ENCODE measurements at places on chromosomes 1 and 21.

DNA sequence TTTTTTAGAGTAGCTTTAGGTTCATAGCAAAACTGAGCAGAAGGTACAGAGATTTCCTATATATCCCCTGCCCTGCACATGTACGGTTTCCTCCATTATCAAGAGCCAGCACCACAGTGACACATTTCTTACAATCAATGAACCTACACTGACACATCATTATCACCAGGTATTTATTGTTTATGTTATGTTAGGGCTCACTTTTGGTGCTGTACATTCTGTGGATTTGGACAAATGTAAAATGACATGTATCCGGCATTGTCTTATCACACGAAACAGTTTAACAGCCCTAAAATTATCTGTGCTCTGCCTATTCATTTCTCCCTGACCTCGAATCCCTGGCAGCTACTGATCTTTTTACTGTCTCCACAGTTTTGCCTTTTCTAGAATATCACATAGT is 93.7 kb upstream of the DPH5 start:
- no peak for DNase-seq

DNA sequence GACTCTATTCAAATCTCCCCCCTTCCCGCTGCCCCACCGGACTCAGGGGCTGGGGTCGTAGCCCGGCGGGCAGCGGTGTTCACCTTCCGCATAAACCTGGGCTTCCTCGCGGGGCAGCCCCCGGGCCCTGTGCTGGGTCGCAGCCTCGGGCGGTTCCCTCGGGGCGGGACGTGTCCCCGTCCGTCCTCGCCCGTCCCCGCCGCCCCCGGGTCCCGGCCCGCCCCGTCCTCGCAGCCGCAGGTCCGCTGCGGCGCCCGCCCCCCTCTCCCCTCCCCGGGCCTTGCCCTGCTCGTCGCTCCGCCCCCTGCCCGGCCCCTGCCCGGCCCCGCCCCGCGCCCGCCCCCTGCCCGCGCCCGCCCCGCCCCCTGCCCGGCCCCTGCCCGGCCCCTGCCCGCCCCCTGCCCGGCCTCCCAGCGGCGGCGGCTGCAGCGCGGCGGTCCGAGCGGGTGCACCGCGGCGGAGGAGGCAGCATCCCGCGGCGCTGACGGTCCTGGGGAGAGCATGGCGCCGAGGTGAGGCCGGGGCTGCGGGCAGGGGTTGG is at the start of gene COL18A1:
TSS of gene COL18A1 (plus strand) at position 436 of the 541 bp plus-strand sequence. CDS start at position 502, 66 bp downstream.
- DNase-seq: no peak

- no peak for DNase-seq
These were observed 168.4 kb downstream of the RERE start for GRCh38 chr1:8649027-8649426.

GRCh38 chr21:25961042-25961441 is 209.5 kb downstream of the APP start:
- no peak for DNase-seq

DNA sequence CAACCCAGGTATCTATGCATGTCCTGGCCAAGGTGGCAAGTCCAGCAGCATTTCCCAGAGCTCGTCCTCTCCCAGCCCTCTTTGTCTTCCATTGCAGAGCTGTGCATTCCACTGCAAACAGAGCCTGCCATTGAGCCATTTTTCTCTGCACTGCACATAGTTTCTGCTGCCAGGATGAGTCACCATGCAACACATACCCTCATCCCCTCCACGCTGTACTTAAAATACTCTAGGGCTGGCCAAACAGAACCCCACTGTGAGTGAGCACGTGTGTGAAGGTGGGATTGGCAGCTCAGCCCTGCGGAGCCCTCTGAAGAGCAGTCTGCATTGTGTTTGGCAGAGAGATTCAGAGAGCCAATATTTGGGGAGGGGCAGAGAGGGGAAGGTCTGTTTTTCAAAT is 3.9 kb upstream of the ATP1B1 start:
- no peak for DNase-seq

DNA sequence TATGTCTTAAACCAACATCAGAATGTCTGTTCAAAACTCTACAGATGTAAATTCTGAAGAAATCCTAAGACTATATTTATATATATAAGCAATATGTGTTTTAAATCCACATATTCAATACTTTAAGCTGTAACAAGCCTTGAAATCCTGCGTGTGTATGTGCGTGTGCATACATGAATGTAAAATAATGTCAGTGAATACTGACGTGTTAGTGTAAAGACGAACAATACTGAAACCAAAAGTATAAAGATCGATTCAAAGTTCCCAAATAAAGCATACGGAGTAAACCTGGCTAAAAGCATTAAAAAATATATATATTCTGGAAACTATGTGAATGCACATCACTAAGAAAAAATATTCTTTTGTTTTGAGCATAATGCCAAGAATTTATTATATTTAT is 668.6 kb upstream of the NCAM2 start:
- DNase-seq: no peak

GRCh38 chr1:41500378-41500777 is 15.9 kb upstream of the EDN2 start:
- DNase-seq: no peak

- no peak for DNase-seq
These were observed 22.9 kb upstream of the LMO4 start for GRCh38 chr1:87305762-87306161.

DNA sequence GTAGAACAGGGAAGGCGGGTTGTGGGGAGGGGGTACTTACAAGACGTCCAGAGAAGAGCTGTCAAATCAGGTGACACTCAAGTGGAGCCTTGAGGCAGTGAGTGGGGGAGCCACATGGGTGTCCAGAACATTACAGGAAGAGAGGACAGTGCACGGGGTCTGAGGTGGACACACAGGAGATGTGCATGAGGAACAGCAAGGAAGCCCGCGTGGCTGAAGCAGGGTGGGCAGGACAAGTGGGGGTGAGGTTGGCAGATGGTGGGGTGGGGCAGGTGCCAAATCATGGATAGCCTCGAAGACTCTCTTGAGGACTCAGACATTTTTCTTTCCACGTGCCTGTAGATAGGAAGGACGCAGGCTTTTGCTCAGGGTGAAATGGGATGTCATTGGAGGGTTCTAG is 921 bp downstream of the SMPDL3B start:
- DNase-seq: no peak

DNA sequence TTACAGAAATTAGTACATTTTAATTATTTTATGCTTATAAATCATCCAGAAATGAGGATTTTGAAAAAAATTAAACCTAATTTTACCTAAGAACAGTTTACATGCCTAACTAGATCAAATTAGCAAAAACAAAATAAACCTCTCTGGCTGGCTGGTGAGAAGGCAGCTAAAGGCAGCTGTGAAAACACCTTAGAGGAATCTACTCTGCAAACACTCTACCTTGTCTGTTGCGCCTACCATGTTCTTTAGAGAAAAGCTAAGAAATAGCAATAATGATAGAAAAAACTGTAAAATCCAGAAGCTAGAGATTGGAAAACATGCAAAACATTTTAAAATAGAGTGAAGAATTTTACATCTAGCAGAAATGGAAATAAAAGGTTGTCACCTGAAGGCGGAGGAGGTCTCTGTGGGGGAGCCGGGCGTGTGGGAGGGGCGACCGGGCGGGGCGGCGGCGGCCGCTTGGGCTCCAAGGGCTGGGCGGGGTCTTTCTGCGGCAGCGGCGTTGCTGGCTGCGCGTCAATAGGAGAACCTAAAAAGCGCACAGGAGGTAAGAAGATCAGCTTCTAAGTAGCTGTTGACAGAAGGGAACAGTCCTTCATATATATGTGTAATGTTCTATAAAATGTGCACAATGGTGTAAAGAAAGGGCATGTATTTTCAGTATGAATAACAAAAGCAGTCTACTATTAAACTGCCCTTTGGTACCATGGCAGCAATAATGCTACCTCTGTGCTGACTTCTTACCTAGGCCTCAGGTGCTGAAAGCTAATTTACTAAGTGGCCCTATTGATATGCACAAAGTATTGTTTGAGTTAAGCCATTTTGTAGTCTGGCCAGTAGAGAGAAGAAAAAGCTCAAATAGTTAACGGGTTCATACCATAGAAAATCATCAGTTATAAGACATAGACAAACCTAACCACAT is 33.3 kb upstream of the CFAP298 start:
- no peak for DNase-seq

DNA sequence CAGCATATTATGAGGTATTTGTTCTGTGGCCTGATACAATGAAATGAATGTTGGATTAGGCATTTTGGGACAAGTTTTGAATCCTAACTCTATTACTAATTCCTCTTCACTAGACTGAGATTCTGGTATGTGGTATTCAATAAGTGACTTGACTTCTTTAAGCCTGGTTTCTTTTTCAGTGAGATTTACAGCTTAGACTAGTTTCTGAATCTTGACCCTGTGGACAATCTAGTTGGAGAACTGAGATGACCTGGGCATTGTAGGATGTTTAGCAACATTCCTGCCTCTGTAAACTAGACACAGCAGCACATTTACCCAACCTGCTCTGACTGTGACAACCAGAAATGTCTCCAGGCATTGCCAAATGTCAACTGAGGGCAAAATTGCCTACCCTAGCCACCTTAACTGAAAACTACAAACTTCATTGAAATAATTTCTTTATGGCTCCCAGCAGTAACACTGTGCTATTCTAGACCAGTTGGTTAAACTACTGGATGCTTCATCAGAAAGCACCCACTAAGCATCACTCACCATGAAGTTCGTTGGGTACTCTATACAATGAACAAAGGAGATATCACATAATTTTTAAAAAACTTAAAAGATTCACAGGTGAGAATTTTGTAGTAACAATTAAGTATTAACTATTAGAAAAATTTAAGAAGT is 16.8 kb downstream of the PTPRC start:
- no peak for DNase-seq

- DNase-seq: no peak
These were observed 284.5 kb upstream of the PLXNA2 start for GRCh38 chr1:208528578-208529240.

DNA sequence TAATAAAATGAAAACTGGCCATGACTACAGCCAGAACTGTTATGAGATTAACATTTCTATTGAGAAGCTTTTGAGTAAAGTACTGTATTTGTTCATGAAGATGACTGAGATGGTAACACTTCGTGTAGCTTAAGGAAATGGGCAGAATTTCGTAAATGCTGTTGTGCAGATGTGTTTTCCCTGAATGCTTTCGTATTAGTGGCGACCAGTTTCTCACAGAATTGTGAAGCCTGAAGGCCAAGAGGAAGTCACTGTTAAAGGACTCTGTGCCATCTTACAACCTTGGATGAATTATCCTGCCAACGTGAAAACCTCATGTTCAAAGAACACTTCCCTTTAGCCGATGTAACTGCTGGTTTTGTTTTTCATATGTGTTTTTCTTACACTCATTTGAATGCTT is 164.0 kb downstream of the NEK7 start:
- no peak for DNase-seq

DNA sequence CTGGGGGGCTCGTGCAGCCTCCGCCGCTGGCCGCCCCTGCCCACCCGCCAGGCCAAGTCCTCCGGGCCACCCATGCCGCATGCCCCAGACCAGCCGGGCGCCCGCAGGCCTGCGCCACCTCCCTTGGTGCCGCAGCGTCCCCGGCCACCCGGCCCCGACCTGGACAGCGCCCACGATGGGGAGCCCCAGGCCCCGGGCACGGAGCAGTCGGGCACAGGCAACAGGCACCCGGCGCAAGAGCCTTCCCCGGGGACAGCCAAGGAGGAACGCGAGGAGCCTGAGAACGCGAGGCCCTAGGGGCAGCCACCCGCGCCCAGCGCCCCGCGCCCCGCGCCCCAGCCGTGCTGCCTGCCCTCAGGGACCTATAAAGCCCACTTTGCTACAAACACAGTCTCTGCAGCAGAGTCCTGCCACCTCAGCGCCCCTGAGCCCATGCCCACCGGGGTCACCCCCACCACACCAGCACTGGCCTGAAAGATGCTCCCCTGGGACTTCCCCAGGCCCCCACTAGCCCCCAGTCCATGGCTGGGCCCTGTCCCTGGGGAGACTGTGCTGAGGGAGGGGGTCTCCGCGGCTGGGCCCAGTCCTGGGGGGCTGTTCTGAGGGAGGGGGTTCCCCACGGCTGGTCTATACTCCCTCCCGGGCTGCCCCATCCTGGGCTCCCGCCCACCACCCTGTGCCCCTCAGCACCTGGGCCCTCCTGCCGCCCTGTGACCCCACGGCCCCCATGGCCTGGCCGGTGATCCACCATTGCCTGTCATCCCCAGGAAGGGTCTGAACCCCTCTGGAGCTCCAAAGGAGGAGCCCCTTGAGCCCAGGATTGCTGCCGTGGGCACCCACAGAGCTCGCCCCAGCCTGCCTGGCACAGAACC is 8.6 kb downstream of the TNFRSF18 start:
- DNase-seq: no peak

All from CD4-positive, alpha-beta T cell treated with Interleukin-15 for 1 hour (primary cell).